NCI-H524 (cell line): ENCODE measurements at places on chromosomes 1 and 21.
A peak's percentile ranks its signal among the peaks of the same experiment; 100 is the strongest.

- no peak for DNase-seq
Measured at GRCh38 chr1:80248886-80249285, 1242.4 kb upstream of the ADGRL4 start.

DNA sequence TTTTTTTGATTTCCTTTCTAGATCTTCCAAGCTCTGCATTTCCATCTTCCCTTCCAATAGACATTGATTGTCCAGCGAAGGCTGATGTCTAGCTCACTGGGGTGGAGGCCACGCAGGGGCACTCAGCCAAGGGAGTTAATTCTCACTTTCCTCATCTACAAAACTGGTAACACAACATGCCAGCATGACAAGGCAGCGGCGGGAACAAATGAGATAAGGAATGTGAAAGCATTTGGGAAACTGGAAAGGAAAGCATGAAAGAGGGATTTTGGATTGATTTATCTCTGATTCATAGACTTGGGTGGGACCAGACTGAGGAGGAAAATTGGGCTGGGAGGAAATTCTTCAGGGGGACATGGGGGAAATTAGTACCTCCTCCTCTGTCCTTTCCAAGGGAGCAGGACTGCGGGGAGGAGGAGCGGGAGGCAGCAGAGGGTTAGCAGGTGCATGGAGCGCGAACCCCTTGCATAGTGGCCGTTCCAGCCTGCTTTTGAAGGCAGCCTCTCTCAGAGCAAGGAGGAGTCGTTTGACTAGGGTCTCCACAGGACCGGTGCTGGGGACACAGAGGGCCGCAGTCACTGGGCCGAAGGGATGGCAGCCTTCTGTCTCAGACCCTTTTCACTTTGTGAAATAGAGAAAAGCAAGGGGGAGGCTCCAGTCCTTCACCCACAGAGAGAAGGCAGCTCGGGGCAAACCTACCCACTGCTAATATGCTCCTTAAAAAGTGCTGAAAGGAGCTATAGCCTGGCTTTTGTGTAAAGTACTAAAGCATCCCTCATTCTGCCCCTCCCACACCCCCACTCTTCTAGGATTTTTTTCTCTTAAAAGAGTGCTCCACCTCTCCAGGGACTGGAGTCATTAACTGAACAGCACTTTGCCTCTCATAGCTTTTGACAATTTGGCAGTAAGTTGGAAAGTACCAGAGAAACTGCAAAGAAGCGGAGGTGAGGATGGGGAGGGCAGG lies 89.2 kb downstream of the PLXNA2 start:
- DNase-seq, result no peak

DNA sequence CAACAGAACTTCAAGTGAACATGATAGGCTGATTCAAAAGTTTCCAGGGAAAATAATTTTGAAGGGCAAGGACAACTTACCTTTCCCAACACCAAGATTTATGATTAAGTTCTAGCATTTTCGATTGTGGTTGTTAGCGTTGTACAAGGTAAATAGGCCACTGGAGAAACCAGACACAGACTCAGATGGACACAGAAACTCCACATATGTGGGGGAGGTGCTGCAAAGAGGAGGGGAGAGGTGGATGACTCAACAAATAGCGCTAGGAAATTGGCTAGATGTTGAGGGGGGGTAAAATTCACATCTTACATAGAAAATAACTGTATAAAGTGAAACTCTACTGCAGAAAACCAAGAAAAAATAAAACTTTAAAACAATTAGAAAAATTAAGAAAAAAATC lies 564.4 kb downstream of the MATN1 start:
- DNase-seq, result no peak

DNA sequence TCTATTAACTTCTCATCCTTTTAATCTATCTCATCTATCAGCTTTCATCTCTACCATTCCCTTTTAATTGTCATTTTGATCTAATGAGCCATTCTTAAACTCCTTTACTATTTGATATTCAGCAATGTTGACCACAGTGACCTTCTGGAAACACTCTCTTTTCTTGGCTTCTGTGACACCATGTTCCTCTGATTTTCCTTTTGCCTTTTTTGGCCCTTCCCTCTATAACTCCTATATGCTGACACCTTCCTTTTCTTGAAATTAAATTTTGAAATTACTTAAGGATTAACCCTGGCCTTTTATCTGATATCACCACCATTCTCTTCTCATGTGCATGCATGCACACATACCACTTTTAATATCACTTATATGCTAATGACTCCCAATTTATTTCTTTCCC lies 41.2 kb upstream of the SAMSN1 start:
- DNase-seq, result no peak

DNA sequence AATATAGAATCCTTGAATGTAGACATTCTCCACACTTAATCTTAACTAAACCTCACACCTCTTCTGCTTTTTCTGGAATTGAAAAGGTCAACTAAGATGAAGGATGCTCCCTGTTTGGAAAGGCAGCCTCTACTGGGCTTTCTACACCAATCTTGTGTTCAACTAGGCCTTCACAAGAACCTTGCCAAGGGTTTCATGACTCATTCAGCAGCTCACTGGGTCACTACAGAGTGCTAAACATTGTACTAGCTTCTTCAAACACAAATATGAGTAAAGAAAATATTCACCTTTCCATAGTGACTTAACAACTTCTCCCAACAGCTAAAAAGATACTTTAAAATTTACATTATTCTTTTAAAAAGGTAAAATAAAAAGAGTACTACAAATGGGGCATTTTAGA lies 135.3 kb upstream of the PRMT6 start:
- DNase-seq, result no peak

DNA sequence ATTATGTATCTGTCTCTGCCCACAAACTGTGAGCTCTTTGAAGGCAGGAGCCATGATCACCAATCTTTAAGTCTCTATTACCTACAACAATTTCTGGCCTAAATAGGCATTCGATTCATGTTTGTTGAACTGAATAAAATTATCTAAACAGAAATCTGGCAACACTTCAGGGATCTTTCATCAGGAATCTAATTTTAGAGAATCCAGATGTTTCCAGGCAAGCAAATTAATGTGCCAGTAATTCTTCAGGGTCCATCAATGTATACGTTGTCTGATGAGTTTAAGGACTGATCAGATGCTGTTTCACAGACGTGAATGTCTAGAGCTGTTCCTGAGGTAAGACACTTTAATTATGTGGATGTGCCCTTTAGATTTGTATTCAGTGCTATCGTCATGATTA lies 524.4 kb downstream of the PTPRC start:
- DNase-seq, result no peak

GRCh38 chr1:24596401-24596880 lies 40.6 kb downstream of the NCMAP start:
- DNase-seq, result no peak

- DNase-seq, result no peak
Measured at GRCh38 chr1:81111818-81112217, 688.9 kb upstream of the ADGRL2 start.

GRCh38 chr1:62989497-62989896 lies 205.6 kb downstream of the ATG4C start:
- peak; percentile 38 for DNase-seq

DNA sequence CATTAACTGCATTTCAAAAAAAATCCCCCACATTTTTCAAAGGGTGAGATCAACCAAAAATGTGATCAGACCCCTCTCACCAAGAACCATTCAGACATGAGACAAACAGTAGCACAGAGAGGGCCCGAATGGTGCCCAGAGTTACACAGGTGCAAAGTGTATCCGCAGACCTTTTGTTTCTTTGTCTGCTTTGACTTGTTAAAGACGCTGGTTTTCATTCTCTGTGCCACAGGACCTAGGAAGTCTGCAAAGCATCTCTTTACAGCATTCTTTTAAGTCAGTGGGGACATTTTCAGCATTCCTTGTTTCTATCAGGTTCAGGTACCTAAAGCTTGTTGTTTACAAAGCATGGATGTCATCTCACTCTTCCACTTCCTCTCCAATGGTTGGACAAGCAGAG lies 87.2 kb upstream of the MAP1LC3C start:
- no peak for DNase-seq

- no peak for DNase-seq
Measured at GRCh38 chr21:30984889-30985288, 53.4 kb downstream of the KRTAP19-8 start.

DNA sequence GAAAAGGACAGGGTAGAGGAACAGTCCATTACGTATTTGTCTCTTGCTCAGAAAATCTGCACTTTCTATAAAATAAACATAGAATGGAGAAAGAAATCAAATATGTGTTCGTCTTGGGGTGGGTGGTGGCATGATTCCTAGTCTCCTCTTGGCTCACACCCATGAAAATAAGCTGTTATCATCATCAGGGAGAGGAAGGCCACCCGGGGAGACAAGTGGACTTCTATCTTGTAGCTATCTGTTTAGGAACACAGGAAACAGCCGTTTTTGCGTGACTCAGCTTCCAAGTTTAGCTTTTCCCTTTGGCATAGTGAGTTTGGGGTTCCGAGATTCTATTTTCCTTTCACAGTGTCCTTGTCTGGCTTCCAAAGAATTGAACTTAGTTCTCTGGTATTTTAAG lies 622.3 kb downstream of the PTPRU start:
- DNase-seq, result no peak

- DNase-seq, result no peak
Measured at GRCh38 chr1:177307771-177308170, 137.0 kb downstream of the BRINP2 start.
